ENCODE measurements at places on chromosomes 12 and 14.

DNA sequence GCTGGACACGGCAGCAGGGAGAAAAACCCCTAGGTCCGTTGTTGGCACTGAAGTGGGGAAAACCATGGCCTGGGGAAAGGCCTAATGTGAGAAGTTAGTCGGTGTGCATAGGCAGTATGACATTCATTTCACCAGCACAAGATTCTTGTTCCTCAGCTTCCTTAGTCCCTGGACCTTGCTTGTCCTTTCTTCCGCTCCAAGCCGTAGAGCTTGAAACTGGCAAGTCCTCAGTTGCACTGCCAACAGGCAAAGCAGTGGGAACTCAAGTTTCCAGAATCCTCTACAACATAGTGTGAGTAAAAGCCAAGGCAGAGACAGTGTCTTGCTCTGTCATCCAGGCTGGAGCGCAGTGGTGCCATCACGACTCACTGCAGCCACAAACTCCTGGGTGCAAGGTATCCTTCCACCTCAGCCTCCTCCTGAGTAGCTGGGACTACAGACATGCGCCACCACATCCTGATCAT, 138.5 kb upstream of the AMIGO2 start:
- no peak for DNase-seq

GRCh38 chr14:64721899-64722298, 17.7 kb downstream of the PLEKHG3 start:
- peak; percentile 20 for DNase-seq

DNA sequence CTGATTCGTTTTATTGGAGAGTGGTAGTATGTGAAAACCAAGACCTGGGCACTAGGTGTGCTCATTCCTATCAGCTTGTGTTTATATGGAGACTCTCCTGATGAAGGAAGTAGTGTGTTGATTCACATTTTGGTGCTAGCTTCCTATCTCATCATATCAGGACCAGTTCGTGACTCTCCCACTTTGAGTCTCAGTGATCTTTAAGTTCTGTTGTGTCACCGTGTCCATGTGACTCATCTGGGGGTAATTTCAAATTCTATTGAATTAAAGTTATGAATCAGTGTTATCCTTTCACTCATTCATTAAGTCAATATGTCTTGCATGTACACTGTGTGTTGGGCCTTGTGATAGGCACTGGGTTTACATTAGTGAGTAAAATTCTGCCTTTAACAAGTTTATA, 180.2 kb downstream of the CACNA1C start:
- DNase-seq = no peak

DNA sequence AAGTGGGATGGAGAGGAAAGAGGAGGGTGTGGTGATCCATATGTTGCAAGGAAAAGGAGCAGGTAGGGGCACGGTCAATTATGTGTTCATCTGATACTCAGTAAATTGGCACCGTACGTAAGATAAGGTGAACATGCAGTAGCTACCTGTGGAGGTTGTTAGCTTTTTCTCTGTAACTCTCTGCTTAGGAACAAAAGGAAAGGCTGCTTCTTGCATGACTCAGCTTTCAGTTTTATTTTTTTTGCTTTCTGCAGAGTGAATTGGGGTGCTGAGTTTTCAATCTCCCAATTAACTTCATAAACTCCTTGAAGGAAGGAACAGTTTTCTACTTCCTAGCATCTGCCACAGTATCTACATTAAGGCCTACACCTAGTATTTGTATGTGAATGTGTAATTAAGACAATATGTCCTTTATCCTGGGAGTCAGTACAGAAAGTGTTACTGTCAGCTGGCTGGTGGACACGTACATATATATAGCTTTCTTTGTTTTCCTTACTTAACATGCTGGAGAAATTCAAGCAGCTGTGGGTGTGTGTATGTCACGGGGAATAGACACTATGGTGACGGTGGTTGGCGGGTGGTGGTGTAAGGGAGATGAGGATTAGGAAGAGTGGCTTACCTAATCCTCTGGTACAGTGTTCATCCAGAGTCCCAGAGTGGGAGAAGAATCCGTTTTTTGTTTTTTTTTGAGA, 40.1 kb upstream of the WNK1 start:
- DNase-seq = no peak

DNA sequence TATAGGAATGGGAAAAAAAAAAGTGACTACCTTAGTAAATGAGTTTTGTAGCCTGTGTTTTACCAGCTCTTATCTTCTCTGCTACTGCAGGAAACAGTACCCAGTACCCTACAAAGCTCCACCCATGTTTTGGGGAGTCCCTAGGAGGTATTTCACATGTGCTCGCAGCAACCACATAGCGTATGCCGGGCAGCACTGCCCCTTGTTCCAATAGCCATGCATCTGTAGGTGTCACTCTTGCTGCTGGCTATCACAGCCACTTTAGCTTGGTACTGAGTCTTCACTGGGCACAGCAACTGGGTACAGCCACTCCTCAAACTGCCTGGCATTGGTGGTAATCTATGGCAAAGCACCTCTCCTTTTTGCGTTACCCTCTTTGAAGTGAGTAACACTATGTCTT, 2.0 kb upstream of the MDM1 start:
- DNase-seq = no peak
